Activated CD8-positive, alpha-beta T cell treated with anti-CD3 and anti-CD28 coated beads for 36 hours (primary cell): ENCODE measurements at places on chromosomes 6 and 20.

DNA sequence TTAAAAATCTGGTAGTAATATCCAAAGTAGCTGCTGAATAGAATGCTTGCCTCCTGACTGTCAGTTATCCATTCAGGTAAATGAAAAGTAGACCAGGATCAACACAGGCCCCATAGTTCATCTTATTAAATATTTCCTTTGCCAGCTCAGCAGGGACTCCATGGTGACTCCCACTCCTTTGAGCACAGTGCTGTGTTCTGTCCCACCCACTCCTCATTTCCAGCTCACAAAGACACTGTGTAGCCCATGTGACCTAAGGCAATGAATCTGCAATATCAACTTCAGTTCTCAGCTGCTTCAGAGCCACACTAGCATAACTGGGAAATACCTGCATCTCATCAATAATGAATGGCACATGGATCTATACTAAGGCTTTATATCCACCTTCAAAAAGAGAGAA is 189.5 kb upstream of the MANEA start:
- no peak for DNase-seq

DNA sequence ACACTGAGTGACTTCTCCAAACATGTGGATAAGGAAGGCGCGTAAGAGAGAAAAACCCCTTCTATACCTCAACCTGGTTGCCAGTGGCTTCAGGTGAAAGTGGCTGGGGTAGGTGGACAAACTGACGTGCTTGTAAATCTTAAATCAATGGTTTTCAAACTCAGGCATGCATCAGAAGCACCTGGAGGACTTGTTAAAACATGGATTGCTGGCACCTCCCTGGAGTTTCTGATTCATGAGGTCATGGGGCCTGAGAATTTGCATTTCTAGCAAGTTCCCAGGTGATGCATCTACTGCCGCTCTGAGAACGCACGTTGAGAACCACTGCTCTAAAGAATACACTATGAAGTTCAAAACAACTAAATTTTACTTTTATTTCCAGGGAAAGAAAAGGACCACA is 31.9 kb upstream of the TAB2 start:
- DNase-seq: no peak

- no peak for DNase-seq
These were observed 153.4 kb downstream of the MBOAT1 start for GRCh38 chr6:20058912-20059311.

DNA sequence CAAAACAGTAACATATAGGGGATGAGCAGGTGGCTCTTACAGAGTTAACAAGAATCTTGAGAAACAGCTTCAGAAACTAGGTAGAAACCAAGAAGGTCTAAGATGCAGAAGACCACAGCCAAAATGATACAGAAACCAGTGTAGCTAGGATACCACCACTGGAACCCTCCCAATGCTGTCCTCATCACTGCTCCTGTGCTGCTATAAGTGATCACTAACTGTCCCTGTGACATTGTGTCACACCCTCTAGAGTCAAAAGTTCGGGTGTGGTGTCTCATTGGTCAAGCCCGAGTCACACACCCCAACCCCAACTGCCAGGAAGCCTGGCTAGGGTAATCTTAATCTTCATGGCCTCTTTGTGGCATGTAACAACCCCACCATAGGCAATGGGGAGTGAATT is 153.1 kb downstream of the RCAN2 start:
- no peak for DNase-seq

- DNase-seq: no peak
These were observed 91.7 kb upstream of the AKAP12 start for GRCh38 chr6:151148111-151148510.

GRCh38 chr6:157763904-157764177 is 59.2 kb upstream of the SNX9 start:
- DNase-seq: no peak

GRCh38 chr20:17471606-17472187 is 59.5 kb downstream of the BFSP1 start:
- no peak for DNase-seq

DNA sequence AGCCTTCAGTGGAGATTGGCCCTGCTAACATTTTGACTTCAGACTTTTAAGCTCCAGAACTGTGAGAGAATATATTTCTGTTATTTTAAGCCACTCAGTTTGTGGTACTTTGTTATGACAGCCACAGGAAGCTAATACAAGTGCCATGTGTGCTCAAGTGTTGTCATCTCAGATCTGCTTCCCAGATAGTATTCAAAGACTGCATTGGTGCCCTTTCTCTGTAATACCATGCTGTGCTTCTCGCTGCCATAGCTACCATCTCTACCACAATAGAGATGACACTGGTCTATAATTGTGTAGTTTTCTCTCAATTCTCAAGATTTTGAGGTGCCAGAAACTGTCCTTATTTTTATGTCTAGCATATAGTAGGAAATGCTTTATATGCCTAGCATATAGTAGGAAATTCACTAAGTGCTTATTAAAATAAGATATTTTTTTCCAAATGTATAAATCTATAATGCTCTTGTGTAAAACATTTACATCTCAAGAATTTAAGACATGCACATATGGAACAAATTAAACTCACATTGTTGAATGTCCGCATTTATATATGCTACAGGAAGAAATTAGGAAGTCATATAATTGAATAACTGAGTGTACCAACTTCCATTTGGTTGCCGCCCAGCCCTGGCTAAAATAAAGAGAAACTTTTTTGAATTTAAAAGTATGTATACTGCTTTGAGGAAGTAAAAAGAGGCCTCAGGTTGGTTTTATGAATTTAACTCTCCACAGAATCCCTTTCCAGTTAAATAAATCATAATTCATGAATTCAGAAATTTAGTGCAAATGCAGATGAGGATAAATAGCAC is 77.6 kb downstream of the TPBG start:
- no peak for DNase-seq

DNA sequence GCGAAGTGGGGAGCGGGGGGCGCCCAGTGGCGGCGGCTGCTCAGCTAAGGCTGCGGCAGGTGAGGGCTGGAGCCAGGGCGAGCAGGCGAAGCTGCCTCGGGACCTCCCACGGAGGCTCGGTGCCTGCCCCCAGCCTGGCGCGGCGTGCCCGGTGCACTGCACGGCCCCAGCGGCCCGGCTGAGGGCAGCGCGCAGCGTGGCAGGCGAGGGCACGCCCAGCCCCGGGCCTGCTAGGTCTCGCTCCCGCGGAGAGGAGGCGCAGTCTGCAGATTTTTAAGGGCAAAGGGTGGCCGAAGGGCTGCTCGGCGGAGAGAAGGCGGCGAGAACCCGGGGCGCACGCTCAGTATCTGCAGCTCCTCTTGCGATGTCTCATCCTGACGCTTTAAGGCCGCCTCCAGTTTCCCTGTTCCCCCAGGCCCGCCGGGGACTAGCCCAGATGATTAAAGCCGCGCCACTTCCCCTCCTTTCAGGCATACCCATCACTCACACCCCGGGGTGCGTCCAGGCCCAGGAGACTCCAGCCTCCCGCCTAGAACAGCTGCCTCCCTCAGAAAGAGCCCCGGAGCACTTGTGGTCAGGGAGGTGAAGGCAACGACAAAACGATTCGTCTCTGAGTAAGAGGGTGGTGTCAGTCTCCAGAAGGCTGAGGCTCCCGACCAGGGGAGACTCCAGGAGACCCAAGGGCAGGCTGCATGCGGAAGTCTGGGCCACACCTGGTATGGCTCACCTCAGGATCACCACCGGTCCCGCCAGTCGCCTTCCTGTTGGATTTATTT is at the start of gene FERMT1:
Gene FERMT1, minus strand, starts transcription at position 158 of the 776 bp plus-strand sequence. CDS start 3,476 bp downstream, outside the sequence.
- DNase-seq: peak; percentile 60

- DNase-seq: no peak
These were observed 216.1 kb upstream of the SGK1 start for GRCh38 chr6:134533991-134534390.

DNA sequence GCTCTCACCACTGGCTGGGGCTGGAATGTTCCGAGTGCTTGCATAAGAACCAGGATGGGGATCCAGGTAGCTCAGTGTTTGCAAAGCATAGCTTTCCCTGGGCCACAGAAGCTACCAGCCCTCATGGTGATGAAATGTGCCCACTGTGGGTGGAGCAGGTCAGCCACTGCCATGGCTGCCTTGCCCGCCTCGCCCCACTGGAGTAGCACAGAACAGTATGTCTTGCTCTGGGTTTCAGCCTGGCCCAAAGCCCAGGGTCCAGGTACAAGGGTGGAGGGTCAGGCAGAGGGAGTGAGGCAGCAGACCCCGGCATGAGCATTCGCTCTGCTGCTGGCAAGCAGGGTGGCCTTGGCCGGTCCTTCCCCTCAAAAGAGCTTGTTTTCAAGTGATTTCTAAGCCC is 34.7 kb downstream of the KCNK17 start:
- no peak for DNase-seq

DNA sequence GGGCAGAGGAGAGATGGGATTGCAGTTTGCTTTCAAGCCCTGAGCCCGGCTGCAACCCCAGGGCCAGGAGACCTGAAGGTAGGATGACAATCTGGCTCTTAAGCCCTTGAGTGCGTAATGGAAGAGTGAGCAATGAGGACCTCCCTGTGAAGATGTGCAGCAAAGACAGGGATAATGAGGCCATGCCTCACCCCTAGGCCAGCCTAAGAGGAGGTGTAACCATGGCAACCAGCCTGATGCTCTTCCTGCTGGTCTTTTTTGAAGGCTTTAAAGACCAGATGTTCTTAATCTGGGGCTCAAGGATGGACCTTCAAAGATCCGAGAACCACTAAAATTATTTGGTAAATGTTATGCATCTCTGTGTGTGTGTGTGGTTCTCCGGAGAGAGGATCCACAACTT is 8.2 kb downstream of the ARHGAP40 start:
- DNase-seq: no peak

GRCh38 chr6:132790450-132790849 is 8.0 kb downstream of the SLC18B1 start:
- DNase-seq: no peak

DNA sequence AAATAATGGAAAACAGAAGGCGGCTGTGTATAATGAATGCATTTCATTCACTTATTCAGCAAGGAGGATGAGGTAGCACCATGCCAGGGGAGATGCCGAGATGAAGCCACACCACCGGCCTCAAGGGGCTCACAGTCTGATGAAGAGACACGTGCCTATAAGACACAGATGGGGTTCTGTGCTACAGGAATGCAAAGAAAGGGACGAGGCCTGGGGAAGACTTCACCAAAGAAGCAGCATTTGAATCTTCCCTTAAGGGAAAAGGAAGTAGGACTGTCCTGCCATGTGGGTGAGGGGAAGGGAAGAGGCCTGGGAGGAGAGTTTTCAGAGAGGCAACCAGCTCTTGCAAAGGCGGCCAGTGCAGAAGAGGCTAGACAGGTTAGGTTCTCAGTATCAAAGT is 98.9 kb downstream of the PSMG4 start:
- DNase-seq: no peak

- peak; percentile 51 for DNase-seq
These were observed 788 bp downstream of the UST start for GRCh38 chr6:148747471-148748165.

GRCh38 chr6:2129182-2129621 is 116.2 kb downstream of the GMDS start:
- DNase-seq: peak; percentile 27

GRCh38 chr6:34919651-34920050 is 30.6 kb downstream of the ANKS1A start:
- no peak for DNase-seq

DNA sequence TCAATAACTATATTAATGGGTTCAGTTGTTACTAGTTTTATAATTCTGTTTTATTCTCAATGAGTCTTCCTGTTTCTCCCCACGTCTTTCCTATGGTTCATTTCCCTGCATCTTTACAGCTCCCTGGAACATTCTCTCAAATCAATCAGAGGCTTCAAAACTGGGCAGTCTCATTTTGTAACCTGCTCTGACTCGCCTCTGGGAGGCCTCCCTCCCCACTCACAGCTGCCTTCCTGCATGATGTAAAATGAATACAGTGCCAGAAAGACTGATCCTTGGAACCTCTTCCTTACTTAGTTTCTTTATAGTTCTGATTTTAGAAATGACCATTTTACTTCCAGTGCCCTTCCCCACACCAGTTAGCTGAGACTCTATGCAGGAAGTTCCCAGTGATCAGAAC is 103.9 kb downstream of the ESR1 start:
- DNase-seq: no peak

DNA sequence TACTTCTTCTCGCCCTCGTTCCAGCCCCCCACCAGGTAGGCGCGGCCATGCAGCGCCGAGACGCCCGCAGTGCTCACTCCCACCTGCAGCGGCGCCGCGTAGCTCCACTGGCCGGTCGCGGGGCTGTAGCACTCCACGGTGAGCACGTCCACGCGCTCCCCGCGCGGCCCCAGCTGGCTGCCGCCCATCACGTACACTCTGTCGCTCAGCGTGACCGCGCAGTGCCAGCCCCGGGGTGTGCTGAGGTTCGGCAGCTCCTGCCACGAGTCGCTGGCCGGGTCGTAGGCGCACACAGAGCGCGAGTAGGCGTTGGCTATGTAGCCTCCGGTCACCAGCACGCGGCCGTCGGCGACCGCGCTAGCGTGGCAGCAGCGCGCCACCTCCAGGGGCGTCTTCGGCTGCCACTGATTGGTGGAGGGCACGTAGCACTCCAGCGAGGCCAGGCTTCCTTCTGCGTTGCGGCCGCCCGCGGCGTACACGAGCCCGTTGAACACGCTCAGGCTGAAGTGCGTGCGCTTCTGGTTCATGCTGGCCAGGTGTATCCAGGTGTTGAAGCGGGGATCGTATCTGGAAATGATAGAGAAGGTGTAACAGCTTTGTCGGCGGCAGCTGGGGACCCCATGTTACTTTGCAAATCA is 13.7 kb downstream of the KLHL31 start:
- peak; percentile 84 for DNase-seq

DNA sequence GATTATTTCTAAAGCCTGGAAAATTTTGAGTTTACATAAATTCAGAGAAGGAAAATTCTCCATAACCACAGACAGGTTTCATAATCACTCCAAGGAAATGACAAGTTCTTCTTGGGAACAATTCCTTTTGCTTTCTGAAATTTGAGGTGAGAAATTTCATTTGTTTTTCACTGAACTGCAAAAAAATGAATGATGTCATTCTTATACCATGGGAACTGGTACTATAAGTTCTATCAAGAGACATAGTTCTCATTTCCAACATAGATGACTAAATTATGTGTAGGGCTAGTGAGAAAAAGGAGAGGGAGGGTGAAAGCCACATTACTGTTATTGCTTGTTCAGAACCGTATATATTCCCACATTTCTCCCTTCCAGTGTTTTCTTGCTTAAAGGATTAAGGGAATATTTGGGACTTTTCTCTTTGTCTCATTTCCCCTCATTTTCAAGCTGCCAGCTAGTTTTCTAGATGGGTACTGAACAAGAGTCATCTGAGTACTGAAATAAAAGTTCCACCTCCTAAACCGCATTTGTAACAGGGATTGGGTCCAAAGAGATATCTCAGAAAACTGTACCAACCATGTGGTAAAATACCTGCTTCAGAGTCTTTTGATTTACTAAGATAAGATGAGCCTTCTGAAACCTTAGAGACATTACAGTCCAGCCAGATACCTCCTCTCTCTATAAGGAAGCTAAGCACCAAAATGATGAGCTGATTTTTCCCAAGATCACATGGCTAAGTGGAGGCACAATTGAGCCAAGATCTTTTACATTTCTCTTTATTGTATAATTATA is 144.3 kb upstream of the PRDM1 start:
- DNase-seq: no peak

GRCh38 chr6:3307436-3307835 is 48.7 kb downstream of the PSMG4 start:
- DNase-seq: no peak

DNA sequence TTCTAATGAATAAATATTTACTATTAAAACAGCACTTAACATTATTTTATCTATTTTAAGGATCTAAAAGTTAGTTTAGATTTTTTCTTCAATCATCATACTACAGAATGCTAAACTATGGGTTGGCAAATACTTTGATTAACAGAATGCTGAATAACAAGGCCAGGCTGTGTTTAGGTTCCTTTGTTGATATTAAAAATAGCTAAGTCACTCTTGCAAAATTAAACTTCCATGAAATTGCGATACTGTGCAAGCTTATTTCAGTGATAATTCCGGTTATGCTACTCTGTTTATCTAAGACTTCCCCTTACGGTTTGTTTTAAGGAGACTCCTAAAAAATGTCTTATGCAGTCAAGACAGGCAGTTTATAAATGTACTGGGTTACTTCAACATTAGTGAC is 2.8 kb downstream of the RNF24 start:
- no peak for DNase-seq
